ENCODE measurements at places on chromosomes 2 and 18.

GRCh38 chr2:191178806-191179514, 28.2 kb upstream of the STAT4 start:
- DNase-seq, result peak; percentile 24

- DNase-seq, result no peak
Observed at GRCh38 chr18:75253784-75254183, 43.2 kb downstream of the TSHZ1 start.

DNA sequence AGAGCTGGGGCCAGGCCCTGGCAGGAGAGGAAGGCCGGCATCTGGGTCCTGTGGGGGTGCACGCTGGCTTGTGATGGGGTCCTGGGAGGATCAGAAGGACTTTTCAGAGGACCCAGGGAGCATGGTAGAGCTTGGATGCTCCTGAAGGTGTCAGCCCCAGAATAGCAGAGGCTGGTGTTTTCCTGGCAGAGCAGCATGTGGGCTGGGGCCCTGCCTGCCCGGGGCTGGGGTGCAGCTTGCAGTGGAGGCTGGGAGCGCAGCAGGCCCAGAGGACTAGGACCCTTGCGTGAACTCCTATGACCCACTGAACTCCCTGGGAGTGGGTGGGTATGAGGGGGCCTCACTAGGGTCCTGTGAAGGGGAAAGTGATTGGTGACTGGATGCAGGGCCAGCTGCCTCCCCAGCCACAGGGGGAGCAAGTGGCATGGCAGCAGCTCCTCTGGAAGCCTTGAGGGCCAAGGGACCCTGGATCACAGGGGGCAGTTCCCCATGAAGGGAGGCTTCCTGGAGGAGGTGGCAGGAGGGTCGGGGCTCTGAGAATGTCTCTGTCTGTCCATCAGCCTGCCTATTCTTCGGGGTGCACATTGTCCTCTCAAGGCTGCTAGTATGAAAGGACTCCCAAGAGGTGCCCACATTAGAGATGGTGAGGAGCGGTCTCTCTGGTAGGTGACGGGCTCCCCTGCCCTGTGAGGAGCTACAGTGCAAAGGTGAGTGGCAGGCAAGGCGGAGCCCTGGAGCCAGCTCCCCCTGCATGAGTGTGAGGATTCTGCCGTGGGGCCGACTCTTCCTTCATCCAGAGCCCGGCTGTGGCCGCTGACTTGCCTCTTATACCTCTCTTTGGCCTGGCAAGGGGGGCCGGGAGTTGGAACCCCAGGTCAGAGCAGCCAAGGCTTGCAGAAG, 249.0 kb downstream of the DYSF start:
- no peak for DNase-seq

DNA sequence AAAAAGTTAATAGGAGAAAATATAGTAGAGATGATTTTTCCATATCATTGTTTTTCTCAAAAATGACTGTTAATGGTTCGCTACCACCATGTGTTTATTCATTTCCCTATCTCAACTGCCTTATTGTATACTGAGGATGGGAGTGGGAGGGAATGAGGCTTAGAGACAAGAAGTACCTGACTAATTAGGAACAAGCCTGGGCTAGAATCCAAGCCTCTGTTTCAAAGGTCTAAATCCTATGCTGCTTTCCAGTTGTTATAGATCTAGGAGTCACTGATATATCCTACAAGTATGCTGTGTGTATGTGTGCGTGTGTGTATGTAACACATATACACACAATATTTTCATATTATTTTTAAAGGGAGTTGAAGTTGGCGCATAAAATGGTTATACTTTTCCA, 465.9 kb downstream of the EPHA4 start:
- no peak for DNase-seq

DNA sequence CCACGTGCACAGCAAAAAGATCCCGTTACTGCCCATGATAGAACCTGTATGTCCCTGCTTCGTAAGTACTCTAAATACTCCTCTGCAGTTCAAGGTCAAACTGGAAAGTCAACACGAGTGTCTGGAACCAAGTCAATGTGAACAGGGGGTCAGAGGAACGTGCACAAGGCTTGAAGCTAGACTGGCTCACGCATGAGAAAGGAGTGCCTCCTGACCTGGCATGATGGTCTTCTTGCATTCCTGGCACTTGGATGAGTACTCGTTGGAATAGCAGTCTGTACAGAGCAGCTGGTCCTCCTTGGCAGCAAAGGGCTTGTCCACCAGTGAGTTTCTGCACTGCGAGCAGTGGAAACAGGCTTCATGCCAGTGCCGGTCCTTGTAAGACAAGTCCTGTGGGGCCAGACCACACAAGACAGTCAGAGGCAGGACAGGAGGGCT, 25.5 kb downstream of the FHL2 start:
- DNase-seq, result no peak

DNA sequence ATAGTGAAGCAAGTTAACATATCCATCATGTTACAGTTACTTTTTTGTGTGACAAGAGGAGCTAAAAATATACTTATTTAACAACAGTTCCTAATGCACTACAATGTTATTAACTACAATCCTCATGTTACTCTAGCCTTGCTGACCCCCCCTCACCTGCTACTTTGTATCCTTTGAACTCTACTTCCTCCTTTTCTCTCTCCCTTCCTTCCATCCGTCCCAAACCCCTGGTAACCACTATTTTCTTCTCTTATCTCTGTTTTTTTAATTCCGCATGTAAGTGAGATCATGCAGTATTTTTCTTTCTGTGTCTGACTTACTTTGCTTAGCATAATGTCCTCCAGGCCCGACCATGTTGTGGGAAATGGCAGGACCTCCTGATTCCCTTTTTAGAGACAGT, 59.4 kb downstream of the NPAS2 start:
- no peak for DNase-seq

GRCh38 chr2:138522556-138522955, 21.0 kb downstream of the SPOPL start:
- DNase-seq, result no peak

DNA sequence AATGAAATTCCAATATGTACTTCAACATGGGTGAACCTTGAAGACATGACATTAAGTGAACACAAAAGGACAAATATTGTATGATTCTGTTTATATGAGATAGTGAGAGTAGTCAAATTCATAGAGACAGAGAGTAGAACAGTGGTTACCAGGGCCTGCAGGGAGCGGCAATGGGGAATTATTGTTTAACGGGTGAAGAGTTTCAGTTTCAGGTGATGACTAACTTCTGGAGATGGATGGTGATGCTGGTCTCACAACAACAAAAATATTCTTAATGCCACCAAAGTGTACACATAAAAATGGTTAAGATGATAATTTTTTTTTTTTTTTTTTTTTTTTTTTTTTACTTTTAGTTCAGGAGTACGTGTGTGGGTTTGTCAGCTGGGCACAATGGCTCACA, 109.4 kb upstream of the TMEM200C start:
- no peak for DNase-seq

All from AML-193 (cell line).